NCI-H526 (cell line): ENCODE measurements at places on chromosomes 11 and 22.

GRCh38 chr22:44934454-44934735 lies 75.4 kb downstream of the PHF21B start:
- no peak for DNase-seq

GRCh38 chr11:33263549-33263948 lies 6.4 kb downstream of the HIPK3 start:
- DNase-seq, result no peak

DNA sequence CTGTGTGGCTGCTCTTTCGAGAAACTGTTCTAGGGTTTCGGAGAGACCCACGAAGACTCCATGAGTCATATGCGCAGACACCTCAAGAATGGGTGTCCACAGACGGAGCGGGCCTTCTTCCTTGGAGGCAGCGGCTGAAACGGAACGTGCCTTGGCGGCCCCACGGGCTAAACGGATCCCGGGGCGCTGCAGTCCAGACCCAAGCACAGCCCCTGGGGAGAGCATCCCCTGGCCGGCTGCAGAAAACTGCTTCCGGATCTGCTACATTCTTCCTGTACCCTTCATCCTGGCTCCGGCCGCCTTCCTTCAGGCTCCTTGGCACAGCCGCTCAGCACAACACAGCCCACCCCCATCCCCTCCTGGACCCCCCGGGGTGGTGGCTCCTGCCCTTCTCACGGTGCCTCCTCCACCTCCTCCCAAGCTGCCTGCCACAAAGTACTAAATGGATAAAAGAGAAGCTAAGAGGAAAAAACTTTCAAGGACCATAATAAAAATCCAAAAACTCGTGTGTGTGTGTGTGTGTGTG lies 25.4 kb downstream of the CPT1A start:
- no peak for DNase-seq

GRCh38 chr11:35136311-35136710 lies 2.7 kb upstream of the CD44 start:
- no peak for DNase-seq

GRCh38 chr11:24437123-24437522 lies 59.7 kb upstream of the LUZP2 start:
- DNase-seq, result no peak

DNA sequence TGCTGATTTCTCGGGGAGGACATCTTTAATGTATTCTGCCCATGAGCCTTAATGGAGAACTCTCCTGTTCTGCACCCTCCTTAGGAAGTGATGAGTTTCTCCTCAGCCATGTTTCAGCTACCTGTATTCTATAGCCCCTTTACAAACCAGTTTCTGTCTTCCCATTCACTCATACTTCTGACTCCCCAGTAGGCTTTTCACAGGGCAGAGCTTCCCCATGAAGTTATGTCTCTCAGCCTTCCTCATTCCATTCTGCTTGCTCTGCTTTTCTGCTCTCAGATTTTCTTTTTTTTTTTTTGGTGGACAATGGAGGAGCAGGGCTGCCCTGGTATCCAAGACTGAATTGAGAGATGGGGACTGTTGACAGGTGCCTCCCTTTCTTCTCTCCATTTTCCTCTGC lies 4.3 kb upstream of the OR52R1 start:
- no peak for DNase-seq

GRCh38 chr11:131644204-131644795 lies 273.9 kb downstream of the NTM start:
- no peak for DNase-seq

GRCh38 chr22:36286096-36286957 lies 33.4 kb downstream of the APOL1 start:
- no peak for DNase-seq

GRCh38 chr11:61645179-61645868 lies 34.9 kb upstream of the DAGLA start:
- no peak for DNase-seq
